Inflammatory macrophage (primary cell): ENCODE measurements at places on chromosomes 11 and 22.

DNA sequence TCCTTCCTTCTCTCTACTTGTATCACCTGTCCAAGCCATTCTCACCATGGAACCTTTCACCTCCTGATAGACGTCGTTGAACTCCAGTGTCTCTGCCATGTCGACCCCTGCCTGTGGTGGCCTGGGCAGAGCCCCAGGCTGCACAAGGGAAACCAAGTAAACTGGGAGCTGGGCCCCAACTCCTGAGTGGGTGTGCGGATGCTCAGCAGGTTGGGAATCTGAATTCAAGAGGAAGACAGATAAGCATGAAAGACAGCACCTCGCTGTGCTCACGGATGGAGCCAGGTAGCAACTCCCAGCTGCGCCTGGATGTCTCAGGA lies 709 bp downstream of the SSRP1 start:
- DNase-seq: no peak

DNA sequence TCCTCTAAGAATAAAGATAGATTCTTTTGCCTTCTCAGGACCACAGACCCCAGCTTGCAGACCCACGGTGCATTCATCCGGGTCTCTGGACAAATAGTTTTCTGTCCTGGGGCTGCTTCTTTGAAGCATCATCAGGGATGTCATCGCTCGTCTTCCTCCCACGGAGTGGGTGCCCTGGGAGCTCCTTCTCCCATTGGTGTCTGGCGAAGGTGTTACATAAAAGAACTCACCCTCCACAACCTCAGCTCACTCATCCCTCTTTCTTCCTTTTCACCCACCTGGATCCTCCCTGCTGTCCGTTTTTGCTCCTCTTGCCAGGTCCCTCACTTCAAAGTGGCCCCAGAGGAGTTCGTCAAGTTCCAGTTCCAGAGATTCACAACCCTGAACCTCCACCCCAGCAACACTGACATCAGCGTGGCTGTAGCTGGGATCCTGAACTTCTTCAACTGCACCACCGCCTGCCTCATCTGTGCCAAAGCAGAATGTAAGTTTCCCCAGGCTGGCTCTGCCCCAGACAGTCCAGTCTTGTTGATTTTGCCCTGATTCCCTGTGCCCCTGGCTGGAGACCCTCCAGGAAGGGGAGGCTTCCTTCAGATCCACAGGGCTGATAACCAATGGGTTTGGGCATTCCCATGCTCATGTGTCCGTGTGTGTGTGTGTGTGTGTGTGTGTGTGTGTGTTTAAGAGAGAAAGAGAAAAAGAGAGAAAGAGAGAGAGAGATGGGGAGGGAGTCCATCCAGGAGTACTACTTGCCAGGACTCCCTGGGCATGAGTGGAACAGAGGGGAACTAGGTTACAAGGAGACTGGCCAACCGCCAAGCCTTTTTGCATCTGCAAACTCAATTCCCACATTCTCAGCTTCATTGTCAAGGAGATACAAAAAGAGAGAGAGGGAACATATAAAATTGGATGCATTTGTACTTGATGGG lies 204.2 kb upstream of the TBCEL start:
- no peak for DNase-seq

DNA sequence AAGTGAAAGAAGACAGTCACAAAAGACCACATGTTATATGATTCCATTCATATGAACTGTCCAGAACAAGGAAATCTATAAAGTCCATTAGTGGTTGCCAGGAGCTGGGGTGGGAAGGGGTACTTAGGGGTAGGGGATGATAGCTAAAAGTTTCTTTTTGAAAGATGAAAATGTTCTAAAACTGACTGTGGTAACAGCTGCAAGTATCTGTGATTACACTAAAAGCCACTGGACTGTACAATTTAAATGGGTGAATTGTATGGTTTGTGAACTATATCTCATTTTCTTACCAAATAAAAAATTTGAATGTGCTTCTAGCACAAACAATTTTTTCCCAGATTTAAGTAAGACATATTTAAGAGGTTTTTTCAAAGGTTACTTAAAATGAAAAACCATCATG lies 22.1 kb downstream of the CHKA start:
- no peak for DNase-seq

DNA sequence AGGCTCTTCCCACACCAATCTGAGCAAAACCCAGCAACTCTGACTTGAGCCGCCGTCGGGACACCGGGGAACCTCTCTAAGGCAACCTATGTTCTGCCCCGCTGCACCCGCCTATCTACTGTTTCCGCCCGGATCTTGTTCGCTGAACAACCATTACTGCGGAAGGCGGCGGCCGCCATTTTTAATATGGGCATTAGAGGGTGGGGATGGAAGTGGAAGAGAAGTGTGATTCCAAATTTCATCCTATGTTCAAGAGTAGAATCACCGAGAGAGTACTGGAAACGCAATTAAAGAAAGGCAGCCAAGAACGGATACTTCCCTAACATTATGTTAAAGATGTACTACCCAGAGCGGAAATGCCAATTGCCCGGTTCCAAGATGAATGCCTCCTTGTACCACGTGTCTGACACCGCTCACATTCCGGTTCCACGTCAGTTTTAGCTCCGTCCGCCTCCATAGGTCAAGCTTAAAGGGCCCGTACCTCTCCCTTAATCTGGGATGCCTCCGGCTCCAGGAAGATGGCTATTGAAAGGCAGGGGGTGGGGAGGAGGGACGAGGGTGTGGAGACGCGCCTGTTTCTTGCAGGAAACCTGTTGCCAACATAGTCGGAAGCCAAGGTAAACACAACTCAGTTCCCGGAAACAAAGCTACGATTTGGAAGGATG lies at the start of gene DPAGT1:
TSS of gene DPAGT1 (minus strand) at position 95 of the 665 bp plus-strand sequence. CDS start 198 bp downstream, outside the sequence.
- peak; percentile 93 for DNase-seq

GRCh38 chr11:64264371-64264852 lies 13.1 kb downstream of the PLCB3 start:
- no peak for DNase-seq

DNA sequence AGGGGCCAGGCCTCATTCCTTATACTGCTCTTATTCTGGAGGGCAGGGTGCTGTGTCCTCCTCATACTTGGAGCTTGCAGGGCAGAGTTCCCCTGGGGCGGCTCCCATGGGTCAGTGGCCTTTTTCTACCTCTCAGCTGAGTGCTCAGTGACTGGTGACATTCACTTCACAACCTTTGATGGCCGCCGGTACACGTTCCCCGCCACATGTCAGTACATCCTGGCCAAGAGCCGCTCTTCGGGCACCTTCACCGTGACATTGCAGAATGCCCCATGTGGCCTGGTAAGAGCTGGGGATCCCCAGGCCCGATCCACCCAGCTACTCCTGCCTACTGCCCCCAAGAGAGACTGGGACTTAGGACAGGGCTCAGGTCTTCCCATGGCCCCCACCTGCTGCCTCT lies 14.5 kb downstream of the OTOG start:
- DNase-seq: no peak

- no peak for DNase-seq
These were observed 200.9 kb downstream of the MYO18B start for GRCh38 chr22:25942856-25943411.

GRCh38 chr11:124876818-124877630 lies 11.8 kb downstream of the ROBO3 start:
- no peak for DNase-seq

GRCh38 chr11:29173660-29174062 lies 843.2 kb downstream of the KCNA4 start:
- DNase-seq: no peak

DNA sequence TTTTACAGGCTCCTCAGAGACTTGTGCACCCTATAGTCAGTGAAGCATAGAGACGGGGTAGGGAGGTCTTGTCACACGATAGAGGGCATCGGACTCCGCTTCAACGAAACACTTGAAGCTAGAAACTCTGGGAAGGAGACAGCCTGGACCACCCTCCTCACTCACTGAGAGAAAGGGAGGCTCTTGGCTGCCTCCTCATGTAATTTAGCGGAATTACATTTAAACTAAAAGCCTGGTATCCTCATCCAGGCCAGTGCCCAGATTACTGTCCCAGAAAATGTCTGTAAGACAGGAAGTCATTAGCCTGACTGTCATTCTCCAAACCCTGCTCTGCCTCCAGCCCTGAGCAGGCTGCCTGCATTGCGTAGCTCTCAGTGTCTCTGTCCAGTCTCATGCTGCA lies 36.0 kb downstream of the TTLL1 start:
- peak; percentile 2 for DNase-seq

DNA sequence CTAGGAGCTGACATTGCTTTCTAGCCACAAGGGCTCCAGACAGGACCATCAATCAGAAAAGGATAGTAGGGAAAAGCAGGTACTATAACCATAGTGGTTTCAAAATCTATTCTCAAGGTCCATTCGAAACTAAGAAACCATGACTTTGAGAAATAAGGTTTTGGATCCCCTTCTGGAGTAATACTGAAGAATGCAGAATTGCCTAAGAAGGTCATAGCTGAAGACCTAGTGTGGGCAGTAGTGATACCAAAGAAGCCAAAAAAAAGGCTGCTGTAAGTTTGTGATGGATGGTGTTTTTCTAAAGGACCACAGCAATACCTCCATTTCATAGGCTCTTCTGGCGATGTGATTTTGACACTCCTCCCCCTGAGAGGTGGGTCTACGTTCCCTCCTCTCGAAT lies 163.1 kb downstream of the MAML2 start:
- no peak for DNase-seq

- DNase-seq: no peak
These were observed 1.5 kb downstream of the CRKL start for GRCh38 chr22:20918663-20919218.

- peak; percentile 71 for DNase-seq
These were observed 4.9 kb upstream of the OR52W1 start for GRCh38 chr11:6194065-6194581.

DNA sequence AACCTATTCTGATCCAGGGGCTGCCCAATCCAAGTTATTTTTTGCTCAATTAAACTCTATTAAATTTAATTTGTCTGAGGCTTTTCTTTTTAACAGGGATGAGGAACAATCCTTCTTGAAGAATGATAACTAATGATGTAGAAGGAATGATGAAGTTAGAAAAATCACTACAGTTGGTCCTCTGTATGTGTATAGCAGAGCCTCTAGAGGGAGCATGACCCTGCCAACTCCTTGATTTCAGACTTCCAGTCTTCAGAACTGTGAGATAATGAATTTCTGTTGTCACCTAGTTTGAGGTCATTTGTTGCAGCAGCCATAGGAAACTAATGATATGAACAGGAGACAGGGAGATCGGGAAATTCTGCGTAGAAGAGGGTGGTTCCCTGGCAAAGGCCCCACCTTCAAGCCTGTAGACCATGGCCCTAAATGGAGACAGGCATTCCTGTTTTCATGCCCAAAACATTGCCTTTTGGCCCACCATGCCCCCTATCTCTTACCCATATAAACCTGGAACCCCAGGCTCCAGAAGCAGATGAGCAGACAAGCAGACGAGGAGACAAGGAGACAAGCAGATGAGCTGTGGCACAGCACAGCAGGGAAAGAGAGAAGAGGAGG lies 7.7 kb upstream of the QSER1 start:
- no peak for DNase-seq

GRCh38 chr11:39011797-39012196 lies 2413.8 kb upstream of the RAG2 start:
- no peak for DNase-seq

GRCh38 chr22:17387356-17387755 lies 18.1 kb downstream of the CECR2 start:
- no peak for DNase-seq

GRCh38 chr11:11865449-11865848 lies 23.7 kb downstream of the USP47 start:
- DNase-seq: no peak

- no peak for DNase-seq
These were observed 14.4 kb downstream of the IL17REL start for GRCh38 chr22:49997932-49998717.

GRCh38 chr22:22616636-22617035 lies 27.8 kb upstream of the GGTLC2 start:
- DNase-seq: no peak

DNA sequence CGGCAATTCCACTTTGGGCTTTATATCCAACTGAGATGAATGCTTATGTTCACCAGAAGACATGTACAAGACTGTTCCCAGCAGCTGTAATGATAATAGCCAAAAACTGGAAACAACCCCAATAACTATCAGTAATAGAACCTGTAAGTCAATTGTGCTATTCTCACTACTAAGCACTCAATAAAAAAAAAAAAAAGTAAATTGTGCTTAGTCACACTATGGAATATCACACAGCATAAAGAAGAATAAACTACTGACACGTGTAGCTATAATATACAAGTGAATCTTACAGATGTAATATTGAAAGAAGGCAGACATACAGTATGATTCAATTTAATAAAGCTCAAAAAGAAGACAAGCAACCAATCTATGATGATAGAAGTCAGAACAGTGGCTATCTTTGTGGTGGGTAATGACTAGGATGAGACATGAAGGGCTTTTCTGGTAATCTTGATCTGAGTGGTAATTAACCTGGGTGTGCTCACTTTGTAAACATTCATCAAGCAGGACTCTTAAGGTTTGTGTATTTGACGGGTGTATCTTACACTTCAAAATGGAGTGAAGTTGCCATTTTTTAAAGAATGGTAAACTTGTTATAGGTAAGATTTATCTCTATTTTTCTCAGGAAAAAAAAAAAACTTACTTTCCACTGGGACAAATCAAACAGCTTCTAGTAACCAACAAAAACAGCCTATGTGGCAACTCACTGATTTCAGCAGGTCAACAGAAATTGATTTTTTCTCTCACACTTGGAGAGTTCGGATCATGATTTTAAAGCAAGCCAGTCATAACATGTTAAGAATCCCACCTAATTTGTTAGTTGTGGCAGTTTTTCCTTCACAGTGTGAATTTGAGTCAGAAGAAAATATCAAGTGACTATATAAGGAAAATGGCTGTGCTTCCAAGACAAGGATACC lies 84.2 kb downstream of the CCDC83 start:
- DNase-seq: no peak

DNA sequence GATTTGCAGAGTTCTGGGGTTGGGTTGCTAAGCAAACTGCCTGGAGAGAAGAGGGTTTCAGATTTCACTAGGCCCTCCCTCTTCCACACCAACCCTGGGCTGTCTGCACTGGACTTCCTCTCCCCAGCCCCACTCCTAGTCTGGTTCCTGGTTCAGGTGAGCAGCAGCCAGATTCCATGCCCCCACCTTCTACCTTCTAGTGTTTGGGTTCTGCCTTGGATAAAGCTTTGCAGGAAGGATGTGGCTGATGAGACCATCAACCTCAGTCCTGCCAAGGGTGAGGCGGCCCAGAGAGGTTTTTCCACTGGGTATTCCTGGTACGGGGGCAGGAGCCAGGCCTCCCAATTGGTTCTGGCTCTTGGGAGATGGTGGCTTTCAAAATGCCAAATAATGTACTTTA lies 68.3 kb downstream of the BCR start:
- DNase-seq: no peak

- peak; percentile 65 for DNase-seq
These were observed 32.0 kb upstream of the COMT start for GRCh38 chr22:19909350-19910179.

DNA sequence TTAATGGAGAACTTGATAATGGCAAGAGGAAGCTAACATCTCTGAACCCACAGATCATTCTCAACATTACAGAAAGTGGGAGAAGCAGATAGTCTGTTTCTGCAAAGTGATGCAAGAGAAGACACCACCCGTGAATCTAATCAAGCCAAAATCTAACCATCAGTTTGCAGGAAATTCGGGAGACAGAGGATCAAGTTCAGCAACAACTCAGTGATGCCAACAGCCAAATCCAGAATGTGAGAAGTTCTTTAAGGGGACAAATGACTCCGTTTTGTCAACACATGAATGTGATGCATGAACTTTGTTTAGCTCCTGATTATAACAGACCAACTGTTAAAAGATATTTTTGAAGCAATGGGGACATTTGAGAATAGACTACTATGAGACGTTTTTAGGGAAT lies 95.2 kb upstream of the LDLRAD3 start:
- no peak for DNase-seq
